Activated CD4-positive, CD25-positive, alpha-beta regulatory T cell (primary cell): ENCODE measurements at places on chromosomes 16 and 17.

- DNase-seq = no peak
These were observed 2.3 kb upstream of the CCL3 start for GRCh38 chr17:36092230-36092629.

GRCh38 chr17:74921026-74921681 is 1.9 kb downstream of the USH1G start:
- no peak for DNase-seq

GRCh38 chr17:36999471-36999870 is 50.7 kb downstream of the AATF start:
- DNase-seq = no peak

- no peak for DNase-seq
These were observed 43.8 kb downstream of the ZNRF1 start for GRCh38 chr16:75042426-75043174.

DNA sequence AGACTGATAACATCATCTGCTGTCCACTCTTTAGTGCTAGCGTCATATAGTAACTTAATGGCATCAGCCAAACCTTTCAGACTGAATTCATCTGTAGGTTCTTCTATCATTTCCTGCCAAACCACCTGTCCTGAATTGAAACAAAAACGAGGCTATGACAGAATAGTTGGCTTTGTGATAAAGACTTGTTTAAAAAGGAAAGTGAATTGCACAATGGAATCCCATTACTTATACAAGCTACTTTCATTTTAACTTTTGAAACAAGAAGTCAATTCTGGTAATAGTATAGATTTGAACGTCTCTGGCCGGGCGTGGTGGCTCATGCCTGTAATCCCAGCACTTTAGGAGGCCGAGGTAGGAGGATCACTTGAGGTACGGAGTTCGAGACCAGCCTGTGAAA is 18.2 kb downstream of the LASP1NB start:
- no peak for DNase-seq
